ENCODE measurements at places on chromosomes 2 and 18.
A peak's percentile ranks its signal among the peaks of the same experiment; 100 is the strongest.

- no peak for DNase-seq
Measured at GRCh38 chr18:23812546-23813440, 123.5 kb downstream of the LAMA3 start.

GRCh38 chr2:123073956-123074355, 951.1 kb upstream of the CNTNAP5 start:
- no peak for DNase-seq

GRCh38 chr2:200039724-200040650, 84.6 kb downstream of the MAIP1 start:
- no peak for DNase-seq

DNA sequence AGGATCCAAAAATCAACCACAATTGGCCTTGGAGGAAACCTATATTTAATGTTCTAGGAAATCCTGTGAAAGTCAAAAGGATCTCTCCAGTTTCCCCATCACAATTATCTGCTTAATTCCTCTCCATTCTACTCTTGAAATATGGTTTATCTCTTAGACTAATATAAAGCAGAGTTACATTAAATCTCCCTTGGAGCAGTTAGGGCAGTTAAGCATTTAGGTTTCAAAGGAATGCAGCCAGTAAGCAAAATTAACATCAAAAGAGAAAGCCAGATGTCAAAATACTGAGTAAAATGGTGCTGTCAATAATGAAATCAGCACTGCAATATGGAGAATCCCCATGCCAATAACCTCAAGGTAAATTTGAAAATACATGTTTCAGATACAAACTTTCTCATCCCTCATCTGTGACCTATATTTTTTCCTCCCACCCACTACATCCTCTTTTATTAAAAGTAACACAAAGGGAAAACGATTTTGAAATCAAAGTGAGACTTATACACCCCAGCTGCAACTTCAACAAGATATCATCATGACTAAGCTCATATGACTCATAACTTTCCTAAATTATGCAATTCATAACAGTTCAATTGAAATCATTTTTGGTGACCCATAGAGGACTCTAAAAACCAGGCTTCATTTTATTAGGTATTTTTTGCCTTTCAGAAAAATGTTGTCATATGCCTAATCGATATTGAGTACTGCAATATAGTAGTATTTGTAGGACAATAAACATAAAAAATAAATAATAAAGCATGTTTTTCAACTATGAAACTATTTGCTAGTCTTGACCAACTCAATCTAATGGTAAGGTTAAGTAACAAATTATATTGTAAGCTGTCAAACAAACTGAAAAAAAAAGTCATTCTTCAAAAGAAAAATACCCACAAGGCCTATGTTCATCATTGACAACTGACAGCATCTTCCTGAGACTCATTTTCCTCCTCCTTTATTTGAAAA, 3.1 kb downstream of the ADAM17 start:
- no peak for DNase-seq

DNA sequence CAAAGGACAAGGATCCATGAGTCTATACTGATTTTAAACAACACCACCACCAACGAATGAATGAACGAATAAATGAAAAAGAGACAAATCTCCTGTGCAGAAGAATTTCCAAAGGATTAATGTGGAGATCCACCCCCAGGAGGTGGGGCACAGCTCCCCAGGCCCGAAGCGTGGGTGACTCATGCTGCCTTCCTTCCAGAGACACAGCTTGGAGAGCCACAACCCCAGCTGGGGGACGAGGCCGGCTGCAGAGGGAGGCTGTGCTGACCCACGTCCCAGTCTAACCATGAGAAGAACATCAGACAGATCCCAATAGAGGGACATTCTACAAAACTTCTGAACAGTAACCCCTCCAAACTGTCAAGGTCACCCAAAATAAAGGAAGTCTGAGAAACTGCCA, 557.3 kb upstream of the SALL3 start:
- DNase-seq: no peak

DNA sequence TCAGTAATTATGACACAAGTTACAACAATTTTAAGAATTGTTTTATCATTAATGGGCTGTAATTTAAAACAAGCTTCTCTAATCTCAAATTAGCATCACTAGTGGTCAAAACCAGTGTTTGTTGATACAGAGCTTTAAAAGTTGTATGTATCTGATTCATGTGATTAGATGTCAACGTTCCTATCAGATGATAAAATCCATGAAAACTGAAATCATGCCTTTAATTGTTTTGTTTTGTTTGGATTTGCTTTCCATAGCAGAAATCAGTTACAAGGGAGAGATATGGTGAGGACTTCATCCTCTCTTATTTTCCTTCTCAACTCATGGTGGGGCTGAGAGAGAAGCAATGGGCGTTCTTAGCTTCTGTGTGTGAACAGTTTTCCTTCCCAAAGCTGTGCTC, 469.6 kb downstream of the PID1 start:
- no peak for DNase-seq

DNA sequence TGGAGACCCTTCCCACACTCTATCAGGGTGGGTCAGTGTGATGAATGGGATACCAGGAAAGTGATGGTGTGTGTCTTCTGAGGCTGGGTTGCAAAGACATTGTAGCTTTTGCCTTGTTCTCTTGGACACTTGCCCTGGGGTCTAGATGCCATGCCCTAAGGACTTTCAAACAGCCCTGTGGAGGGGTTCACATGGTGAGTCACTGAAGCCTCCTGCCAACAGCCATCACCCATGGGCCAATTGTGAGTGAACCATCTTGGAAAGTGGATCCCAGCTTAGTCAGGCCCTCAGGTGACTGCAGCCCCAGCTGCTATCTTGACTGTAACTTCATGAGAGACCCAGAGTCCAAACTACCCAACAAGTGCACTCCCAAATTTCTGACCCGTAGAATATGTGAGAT, 25.8 kb upstream of the IGFBP5 start:
- DNase-seq: no peak

DNA sequence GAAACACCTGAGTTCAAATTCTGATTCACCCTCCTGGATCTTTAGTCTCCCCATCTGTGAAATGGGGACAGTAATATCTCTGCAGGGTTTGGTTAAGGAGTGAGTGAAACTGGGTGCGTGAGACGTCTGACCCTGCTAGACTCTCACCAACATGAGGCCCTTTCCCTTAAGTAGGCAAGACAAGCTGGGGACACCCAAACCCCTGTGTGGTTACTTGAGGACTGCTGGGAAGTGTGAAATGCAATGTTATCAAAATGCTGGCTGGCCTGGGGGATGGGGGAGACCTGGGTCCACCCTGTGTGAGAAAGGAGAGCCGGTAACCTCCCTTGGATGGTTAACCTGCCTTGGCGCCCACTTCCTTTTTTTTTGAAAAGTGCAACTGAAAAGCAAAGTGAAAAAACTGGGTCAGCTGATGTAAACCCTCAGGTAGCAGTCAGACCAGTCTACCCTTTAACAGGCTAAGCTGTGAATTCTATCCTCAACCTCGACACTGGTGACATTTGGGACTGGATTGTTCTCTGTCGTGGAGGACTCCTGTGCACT, 82.3 kb downstream of the INPP5D start:
- peak; percentile 29 for DNase-seq

DNA sequence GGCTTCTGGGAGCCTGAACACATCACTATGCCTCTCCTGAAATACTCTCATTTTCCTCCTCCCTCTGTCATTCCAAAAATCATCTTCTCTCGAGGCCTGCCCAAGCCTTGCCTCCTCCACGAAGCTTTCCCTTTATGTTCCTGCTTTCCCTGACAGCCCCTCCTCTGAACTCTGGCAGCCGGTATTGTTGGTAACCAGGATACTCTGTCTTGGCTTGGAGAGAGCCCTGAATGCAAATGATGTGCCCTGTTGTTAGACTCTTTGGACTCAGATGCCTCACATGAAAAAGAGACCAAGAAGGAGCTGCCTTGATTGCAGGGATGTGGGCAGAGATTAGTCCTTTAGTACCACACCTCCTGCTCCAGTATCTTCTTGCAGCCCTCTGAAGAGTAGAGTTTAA, 138.5 kb upstream of the DLX2 start:
- no peak for DNase-seq

GRCh38 chr18:73752546-73752945, 395.1 kb downstream of the FBXO15 start:
- no peak for DNase-seq

GRCh38 chr2:240598311-240598911, 11.9 kb downstream of the CAPN10 start:
- no peak for DNase-seq

GRCh38 chr18:44799907-44800421, 119.3 kb downstream of the SETBP1 start:
- DNase-seq: no peak

GRCh38 chr2:114024326-114024725, 134.4 kb downstream of the ACTR3 start:
- DNase-seq: no peak

DNA sequence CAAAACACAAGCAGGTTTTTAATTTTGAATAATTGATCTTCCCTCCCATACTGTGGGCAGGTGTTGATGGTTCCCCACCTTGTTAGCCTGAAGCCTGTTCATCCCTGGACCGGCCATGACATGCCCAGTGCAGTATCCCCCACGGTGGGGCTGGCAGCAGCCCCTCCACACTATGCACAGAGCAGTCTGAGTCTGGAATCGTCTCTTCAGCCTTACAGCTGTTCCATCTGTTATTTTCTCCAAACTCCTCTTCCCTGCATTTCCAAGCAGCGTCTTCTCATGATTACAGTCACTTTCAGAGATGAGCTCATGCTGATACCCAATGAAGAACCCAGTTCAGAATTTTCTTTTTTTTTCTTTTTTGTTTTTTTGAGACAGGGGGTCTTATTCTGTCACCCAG, 68.2 kb downstream of the ADI1 start:
- DNase-seq: no peak

DNA sequence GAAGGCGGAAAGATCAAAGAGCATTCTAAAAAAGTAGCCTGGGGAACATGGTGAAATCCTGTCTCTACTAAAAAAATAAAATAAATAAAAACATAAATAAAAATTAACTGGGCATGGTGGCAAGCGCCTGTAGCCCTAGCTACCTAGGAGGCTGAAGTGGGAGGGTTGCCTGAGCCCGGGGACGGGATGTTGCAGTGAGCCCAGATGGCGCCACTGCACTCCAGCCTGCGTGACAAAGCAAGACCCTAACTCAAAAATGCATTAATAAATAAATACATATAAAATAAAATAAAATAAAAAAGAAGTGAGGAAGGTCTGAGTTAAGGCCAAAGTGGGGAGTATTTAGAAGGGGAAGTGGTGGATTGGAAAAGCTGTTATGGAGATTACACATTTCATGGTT, 1.3 kb upstream of the PSMD14 start:
- no peak for DNase-seq

DNA sequence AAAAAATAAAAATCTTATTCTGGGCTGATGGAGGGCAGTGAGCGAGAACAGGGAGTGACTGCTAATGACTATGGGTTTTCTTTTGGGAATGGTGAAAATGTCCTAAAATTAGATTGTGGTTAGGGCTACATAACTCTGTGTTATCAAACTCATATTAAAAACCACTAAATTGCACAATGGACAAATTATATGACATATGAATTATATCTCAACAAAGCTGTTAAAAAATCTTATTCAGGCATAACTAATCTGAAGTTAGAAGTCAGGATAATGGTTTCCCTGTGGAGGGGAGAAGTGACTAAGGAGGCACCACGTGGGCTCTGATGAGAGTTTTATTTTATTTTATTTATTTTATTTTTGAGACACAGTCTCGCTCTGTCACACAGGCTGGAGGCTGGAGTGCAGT, 32.1 kb upstream of the DPP4 start:
- no peak for DNase-seq

Data from activated naive CD8-positive, alpha-beta T cell treated with anti-CD3 and anti-CD28 coated beads for 36 hours (primary cell).